ENCODE measurements at places on chromosomes 7 and 10.

DNA sequence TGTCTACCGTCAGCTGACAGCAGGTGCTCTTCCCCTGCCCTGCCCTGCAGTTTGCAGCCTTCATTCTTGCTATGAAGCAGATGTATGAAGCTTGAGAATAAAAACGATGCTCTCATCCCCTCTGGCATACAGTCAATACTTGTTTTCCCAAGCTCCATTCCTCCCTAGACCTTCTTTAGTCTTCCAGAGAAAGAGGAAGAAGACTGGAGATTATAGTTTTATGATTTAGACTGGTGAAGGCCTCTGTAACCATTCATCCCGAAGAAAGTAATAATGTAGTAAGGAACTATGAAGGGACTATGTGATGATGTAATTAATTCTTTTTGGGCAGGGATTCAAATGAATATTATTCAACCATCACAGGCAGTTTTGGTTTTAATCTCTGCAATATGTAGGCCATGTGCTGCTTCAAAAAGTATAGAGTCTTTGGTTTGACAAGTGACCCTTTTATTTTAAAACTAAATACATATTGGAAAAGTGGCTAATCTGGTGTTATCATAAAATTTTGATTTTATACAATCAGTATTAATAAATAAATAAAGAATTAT, 242.4 kb upstream of the KIAA1217 start:
- no peak for DNase-seq

DNA sequence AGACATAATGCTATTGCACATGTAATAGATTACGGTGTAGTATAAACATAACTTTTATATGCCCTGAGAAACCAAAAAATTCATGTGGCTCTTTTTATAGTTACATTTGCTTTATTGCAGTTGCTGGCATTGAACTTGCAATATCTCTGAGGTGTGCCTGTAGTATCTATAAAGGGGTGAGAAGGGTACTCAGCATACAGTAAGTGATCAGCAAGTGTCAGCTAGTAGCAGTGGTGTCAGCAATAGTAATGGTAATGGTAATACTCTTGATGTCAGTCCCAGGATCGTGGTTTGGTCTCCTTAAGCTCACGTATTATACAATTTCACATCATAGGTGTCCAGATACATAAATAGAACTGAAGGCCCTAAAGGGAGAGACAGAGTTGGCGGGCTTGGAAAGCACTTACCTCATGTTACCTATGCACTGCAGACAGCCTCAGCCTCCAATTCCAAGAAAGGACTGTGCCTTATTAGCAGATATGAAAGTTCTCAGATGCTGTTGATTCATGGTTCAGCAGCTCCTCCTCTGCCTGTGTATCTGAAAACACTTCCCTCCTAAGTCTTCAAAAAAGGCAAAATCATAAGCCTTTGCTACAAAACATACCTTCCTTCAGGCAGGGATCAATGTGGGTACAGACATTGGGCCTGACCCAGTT, 6.6 kb upstream of the GIMAP7 start:
- no peak for DNase-seq

DNA sequence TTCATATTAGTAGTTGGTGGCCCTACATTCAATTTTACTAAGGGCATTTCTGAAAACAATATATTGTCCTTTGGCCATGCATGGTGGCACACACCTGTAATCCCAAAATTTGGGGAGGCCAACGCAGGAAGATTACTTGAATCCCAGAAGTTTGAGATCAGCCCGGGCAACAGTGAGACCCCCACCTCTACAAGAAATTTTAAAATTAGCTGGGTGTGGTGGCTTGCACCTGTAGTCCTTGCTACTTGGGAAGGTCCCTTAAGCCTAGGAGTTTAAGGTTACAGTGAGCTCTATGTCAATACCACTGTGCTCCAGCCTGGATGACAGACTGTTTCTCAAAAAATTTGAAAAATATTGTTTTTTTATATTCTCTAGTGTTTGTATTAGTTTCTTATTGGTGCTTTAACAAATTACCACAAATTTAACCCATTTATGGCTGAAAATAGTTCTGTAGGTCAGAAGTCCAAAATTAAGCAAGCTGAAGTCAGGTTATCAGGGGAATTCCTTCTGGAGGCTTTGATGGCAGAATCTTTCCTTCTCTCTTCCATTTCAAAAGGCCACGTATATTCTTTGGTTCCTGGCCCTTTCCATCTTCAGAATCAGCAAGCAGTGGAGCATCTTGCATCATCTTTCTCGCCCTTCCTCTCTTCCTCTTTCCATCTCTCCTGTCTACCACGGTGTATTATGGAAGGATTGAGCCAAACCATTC, 12.4 kb downstream of the CBX3 start:
- DNase-seq: no peak

DNA sequence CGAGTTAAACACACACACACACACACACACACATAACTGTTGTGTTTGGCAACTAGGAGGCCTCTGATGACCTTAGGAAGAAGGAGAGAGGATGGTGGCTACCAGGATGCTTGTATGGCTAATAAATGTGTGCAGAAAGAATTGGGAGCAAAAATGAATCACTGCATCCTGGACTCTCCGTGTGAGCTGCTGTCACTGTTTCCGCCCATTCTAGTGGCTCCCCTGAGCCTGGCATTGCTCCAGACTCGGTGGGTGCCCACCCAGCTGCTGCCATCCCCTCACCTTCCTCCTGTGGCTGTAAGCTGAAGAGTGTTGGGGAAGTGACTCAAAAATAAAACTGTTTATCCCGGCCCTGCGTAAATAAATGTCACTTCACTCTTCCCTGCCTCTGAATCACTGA, 149.5 kb upstream of the MINDY3 start:
- no peak for DNase-seq

- DNase-seq: no peak
Measured at GRCh38 chr7:139682136-139683013, 95.4 kb downstream of the HIPK2 start.

GRCh38 chr10:114544045-114544659, 113.9 kb downstream of the ABLIM1 start:
- DNase-seq: no peak

- DNase-seq: no peak
Measured at GRCh38 chr10:93115661-93116383, 42.1 kb downstream of the CYP26A1 start.

DNA sequence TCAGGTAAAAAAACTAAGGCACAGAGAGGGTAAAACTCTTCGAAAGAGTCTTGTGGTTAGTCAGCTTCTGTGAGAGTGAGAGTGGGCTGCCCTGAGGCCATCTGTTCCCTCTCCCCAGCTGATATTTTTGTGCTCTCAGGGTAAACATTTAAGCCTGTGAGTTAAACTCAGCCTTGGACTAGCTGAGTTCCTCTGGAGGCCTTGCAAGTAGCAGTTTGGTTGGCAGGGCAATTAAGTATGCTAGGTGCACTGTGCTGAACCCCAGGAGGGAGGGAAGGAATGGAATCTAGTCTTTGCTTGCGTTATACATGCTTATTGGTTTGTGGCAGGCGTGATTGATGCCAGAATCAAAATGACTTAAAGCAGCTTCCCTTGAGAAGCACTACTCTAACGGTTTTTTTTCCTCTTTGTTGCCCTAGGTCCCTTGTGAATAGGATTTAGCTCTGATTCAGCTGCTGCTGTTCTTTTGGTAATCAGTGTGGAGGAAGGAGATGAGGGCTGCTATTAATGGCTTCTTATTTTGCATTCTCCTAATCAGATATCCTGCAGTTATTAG, 140.2 kb downstream of the AUTS2 start:
- no peak for DNase-seq

GRCh38 chr7:77759294-77759889, 38.8 kb downstream of the TMEM60 start:
- DNase-seq: peak; percentile 33

GRCh38 chr10:5944389-5945189, 32.8 kb downstream of the IL15RA start:
- peak; percentile 10 for DNase-seq

DNA sequence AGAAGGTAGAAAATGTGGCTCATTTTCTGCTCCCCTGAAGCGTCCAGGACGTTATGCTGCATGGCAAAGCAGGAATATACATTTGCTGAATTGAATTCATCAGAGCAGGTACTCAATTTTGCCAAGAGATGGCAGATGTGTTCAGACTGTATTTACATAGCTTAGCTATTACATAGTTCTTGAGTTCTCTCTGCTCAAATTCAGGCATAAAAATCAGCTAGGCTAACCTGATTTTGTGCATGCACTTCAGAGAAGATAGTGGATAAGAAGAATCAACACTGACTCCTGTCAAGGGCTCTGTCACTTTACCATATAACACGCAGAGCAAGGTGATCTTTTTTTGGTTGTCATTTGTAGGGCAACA, 209.2 kb upstream of the FAM3C start:
- DNase-seq: peak; percentile 34

- no peak for DNase-seq
Measured at GRCh38 chr7:90425376-90425775, 22.1 kb downstream of the CLDN12 start.

DNA sequence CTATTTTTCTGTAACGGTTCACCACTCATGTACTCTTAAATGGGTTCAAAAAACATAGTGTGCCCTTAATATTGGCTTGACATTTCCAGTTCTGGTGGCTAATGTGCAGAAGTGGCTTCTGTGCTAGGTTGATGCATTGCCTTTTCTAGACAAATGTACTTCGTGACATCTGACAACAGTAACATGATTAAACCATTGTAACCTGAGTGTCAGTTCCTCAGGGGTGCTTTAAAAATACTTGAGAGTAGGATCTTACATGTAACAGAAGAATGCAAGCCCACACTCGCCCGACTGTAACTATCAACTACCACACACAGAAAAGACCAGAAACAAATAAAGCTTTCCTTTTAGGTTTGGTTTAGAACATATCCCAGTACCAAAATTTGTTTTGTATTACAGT, 393.4 kb upstream of the NFE2L3 start:
- DNase-seq: no peak

DNA sequence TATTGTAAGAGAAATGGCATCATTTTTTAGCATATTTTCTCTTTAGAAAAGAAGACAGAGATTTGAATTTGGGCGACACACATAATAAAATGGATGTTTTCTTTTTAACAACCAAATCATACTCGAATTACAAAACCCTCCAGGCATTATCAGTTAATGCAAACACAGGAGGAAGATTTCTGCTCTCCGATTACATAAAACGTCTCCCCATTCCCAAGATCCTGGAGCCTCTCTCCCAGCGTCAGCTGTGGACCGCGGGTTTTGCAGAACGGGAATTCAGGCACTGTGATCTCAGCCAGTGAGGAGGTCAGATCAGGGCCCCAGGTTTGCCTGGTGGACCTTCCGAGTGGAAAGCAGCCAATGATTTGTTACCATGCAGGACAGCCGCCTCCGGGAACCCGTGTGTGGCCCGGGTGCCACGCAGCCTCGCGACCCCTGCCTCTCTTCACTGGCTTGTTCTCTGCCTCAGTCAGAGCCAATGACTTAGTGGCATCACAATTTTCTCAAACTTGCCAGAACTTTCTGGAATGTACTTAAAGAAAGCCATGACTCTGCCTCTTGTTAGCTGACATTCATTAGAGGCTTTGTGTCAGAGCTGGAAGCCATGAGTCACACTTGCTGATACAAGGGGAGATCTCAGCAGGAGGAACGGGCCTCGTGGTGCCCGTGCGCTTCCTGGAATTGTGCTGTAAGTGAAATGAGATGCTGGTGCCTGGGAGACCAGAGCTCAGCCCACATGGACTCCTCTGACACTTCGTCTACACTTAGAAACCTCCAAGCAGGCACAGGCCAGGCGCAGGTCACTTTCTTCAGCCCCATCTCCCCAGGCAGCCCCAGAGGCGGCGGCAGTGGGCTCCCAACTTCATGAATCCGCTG, 246.1 kb downstream of the KLF6 start:
- no peak for DNase-seq

- peak; percentile 51 for DNase-seq
Measured at GRCh38 chr10:118241229-118242137, 100.6 kb downstream of the FAM204A start.

GRCh38 chr7:104130726-104131125, 77.1 kb downstream of the ORC5 start:
- no peak for DNase-seq

DNA sequence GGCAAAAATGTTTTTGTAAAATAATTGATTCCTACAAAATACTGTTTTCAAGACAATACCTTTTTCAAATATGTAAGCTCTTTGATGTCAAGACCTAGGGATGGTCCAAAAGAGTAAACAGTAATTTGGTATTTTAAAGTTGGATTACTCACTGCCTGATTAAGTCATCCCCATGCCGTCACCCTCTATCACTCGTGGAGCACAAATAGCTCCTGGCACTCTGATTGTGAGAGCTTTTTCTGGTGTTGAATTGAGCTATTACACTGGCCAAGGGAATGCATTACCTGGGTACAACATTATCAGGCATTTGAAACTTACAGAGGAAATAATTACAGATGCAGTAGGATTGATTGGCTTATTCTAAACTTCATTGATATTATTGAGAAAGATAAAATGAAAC, 231.9 kb upstream of the GRM3 start:
- no peak for DNase-seq

DNA sequence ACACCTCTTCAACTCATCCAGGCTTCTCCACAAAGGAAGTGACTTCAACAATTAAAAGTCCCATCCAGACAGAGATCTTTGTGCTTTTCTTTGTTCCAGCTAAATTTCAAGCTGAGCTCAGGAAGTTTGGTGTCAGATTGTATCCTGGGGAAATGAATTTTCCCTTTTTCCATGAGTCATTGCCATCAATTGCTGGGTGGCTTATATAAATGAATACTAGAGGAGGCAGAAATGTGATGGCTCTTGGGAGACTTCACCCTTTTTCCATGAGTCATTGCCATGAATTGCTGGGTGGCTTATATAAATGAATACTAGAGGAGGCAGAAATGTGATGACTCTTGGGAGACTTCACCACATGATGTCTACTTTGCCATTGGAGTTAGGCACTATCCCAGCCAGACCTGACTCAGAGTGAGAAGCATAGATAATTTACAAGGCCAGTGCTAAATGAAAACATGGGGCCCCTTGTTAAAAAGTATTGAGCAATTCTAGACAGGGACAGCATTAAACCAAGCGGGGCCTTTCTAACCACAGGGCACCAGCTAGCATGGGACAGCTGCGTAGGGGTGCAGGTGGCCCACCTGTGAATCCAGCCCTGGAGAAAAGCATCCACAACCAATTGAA, 339.2 kb upstream of the PODXL start:
- DNase-seq: no peak

DNA sequence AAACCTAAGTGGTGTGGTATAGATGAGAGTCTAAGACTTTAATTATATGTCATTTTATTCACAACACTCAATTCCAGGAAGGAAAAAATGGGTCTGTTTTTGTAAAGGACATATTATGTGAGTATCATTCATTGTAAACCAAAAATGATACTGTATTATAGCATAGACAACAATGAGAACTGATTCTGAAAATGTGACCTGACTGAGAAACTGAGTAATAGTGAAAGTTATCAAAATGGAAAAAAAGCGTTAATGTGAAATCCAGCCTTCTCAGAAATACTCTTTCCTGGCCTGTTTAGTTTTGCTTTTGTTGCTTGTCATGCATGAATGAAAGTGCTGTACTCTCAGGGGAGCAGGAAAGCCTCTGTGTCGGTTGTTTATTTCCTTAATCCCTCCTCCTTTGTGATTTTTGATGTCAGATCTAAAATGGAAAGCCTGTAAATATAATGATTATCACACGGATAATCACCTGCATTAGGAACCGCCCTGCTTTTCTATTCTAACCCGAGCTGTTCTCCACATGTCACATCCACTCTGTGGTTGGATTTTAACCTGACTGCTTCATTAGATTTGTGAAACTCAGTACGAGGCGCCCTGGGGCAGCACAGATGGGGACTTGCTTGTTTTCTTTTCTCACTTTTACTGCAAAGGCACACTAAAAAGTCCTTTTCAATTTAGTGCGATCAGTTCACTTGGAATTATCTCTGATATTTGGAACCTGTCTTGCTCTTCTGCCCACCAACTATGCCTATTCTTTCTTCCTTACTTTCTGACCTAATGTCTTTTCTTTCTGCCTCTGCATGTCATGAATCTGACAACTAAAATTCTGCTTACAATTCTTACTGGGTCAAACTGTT, 240.9 kb upstream of the KAT6B start:
- DNase-seq: peak; percentile 25

Data from COR-L47 (cell line).